EH (cell line): ENCODE measurements at places on chromosomes 7 and 10.

DNA sequence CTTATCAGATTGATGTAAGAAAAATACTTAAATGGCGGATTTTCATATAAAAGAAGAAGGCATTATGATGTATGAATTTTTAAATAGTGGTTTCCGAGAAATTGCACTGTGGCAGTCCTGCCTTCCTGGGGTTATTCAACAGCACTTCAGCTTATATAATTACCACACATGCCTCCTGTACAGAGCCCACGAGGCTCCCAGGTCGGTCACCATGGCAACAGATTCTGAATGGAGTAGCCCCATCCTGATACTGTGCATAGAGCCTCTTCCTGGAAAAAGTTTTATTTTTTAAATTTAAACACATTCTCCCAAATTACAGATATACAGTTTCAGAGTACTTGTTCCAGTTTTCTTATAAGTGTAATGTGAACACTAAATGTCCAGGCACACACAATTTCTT, 15.9 kb upstream of the ASB4 start:
- no peak for DNase-seq

DNA sequence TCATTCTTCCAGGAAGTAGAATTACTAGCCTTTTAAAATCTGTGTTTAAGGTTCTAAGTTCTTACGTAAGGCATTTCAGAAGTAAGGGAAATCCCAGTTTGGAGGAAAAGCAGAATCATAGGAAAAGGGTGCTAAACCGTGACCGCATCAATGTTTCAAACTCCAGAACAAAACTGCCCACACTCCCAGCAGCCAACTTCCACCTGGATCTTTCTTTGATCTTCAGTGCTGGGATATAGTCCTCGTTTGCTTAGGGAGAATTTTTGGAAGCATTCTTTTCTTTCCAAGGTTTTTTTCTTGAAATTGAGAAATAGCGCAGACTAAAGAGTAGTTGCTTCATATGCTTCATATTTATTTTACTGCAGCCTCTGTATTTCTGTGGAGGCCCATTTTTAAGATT, 8.9 kb downstream of the PROSER2 start:
- DNase-seq: peak; percentile 4

- DNase-seq: no peak
These were observed 145.6 kb downstream of the RELN start for GRCh38 chr7:103843689-103844480.

- no peak for DNase-seq
These were observed 55.3 kb downstream of the COBL start for GRCh38 chr7:51261117-51261835.

DNA sequence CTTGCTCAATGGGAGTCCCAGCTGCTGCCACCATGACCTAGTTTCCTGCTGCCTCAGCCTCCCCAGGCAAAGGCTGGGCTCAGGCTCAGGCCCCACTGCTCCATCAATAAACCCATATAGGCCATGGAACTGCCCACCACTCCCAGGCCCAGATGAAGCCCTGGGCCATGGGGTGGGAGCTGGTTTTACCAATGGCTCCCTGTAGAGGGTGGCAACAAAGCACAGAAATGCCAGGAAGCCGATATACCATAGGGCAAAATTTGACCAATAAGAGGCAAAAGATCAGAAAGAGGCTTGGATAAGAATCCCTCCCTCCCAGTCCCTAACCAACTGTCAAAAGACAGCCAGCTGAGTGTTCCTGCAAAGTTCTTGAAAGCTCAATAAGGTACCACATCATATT, 101.8 kb upstream of the DOCK1 start:
- peak; percentile 4 for DNase-seq

- DNase-seq: no peak
These were observed 51.4 kb downstream of the CHRM2 start for GRCh38 chr7:136919820-136920219.

- DNase-seq: peak; percentile 96
These were observed 164.2 kb upstream of the ITGB1 start for GRCh38 chr10:33122014-33122809.

GRCh38 chr7:7099584-7100014, 82.7 kb upstream of the C1GALT1 start:
- DNase-seq: peak; percentile 97

DNA sequence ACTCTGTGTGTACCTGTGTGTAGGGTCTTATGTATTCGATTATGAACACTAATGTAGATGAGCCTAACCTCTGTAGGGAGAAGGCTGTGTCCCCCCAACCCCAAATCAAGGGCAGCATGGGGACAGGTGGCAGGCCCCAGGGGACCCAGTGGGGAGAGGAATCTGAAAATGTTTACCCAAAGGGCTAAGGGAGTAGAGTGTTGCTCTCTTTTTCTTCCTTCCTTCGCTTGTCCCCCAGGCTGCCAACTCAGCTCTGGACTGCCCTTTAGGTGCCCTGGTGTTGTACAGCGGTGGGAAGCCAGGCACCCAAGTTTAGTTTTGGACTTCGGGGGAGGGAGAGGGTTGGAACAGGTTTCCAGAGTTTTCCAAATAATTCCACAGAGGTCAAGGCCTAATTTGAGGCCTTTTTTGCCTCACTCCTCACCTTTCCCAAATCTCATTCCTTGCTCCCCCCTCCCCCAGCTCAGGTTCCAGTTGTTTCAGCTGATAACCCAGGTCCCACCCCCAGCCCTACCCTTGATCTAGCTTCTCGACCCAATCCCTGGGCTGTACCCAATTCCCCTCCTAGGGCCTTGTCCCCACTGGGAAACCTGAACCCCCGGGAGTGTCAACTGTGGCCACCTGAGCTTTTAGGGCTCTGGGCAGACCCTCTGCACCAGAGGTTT, 9.1 kb upstream of the PAX2 start:
- DNase-seq: no peak

DNA sequence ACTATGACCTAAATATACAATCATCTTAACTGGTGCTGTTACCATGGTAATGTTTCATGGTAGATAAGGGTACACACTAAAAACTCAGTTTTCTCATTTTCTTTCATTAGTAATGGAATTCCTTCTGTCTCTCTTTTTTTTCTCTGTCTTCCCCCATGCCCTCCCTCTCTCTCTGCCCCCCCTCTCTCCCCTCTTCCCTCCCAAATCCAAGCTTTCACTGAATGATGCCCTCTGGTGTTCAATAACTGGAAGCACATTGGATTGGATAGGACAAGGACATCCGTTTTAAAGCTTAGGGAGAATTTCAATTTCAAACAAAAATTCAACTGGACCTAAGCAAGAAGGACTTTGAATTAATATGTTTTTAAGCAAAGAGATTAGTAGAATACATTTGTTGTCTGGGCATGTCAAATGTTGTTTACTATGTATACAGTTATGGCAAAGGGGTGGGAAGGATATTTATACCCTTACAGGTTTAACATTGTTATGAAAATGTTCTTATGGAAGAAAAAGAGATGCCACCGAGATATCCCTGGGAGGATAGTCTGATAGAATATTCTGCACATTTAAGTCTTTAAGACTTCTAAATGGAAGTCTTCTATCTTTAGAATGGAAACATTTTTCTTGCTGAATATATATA, 6.1 kb downstream of the CHRM2 start:
- DNase-seq: peak; percentile 32

DNA sequence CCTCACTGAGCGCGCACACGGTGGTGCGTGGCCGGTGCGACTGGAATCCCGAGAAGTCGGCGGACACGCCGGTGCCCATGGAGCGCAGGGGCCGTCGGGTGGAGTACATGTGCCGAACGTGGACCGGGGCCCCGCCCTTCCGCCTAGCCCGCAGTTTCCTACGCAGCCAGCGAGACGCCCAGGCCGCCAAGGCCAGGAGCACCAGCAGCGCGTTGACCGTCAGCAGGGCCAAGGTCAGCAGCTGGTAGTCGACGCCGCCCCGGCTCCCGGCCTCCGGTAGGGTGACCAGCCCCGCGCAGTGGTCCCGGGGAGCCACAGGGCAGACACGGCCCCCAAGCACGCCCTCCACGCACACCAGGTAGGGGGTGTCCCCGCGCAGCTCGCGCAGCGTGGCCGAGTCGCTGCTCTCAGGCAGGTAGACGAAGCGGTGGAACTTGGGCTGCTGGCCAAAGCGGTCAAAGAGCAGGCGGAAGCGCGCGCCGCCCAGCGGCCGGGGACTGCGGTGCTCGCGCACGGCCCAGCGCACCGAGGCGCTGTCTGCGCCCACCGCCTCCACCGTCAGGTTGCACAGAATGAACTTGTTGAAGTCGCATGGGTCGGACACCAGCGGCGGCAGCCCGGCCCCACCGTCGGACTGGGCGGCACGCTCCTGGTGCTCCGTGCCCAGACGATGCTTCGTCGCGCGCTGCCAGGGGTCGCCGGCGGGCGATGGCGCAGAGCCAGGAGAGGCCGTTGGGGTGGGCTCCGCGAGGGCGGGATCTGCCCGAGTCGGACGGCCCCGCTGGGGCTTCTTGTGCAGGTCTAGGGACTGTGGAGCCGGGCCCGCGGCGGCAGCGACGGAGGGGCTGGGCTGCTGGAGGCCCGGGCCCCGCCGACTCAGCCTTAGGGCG, 2.2 kb downstream of the TRIL start:
- DNase-seq: peak; percentile 15

- DNase-seq: no peak
These were observed 2.9 kb upstream of the SGCE start for GRCh38 chr7:94658826-94659225.

DNA sequence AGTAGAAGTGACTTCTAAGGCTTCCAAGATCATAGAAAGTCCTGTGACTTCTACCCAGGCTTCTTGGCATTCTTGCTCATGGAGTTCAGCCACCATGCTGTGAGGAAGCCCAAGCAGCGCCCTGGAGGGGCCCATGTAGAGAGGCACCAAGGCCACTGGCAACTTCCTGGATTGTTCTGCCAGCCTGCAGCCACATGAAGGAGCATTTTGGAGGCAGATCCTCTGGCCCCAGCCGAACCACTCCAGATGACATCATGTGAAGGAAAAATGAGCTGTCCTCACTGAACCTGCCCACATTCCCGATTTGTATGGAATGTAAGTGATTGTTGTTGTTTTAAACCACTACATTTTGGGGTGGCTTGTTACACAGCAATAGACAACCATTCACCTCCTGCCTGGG, 51.5 kb upstream of the MNX1 start:
- no peak for DNase-seq

GRCh38 chr7:155363852-155364600, 66.3 kb downstream of the INSIG1 start:
- DNase-seq: no peak

GRCh38 chr10:34547291-34547690, 267.8 kb downstream of the PARD3 start:
- DNase-seq: peak; percentile 57

- no peak for DNase-seq
These were observed 38.6 kb downstream of the ZNRF2 start for GRCh38 chr7:30323006-30323355.

- DNase-seq: no peak
These were observed 24.0 kb upstream of the A1CF start for GRCh38 chr10:50909334-50910014.

GRCh38 chr10:14435976-14436632, 105.4 kb upstream of the FRMD4A start:
- no peak for DNase-seq

DNA sequence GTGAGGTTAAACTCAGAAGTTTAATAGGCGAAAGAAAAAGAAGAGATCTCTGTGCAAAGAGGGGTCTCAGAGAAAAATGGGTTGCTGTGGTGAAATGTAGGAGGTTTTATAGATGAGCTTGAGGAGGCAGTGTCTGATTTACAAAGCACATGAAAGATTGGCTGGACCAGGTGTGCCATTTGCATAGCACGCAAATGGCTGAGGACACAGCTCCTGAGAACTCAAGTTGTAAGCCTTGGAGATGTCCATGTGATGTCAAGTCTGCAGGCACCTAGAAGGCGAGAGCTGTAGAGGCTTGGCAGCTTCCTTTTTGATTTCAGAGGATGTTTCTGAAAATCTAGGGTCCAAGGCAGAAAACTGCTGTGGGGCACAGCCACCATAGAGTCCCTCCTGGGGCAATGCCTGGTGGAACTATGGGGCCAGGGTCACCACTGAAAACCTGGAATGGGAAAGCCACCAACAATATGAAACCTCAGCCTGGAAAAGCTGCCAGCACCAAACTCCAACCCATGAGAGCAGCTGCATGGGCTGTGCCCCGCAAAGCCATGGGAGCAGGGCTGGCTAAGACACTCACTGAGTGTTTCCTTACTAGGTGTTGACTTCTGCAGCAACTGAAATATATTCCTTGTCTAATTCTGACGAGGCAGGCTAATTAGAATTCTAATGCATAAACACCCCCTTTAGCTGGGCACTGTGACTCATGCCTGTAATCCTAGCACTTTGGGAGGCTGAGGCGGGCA, 96.9 kb upstream of the TNS3 start:
- no peak for DNase-seq

DNA sequence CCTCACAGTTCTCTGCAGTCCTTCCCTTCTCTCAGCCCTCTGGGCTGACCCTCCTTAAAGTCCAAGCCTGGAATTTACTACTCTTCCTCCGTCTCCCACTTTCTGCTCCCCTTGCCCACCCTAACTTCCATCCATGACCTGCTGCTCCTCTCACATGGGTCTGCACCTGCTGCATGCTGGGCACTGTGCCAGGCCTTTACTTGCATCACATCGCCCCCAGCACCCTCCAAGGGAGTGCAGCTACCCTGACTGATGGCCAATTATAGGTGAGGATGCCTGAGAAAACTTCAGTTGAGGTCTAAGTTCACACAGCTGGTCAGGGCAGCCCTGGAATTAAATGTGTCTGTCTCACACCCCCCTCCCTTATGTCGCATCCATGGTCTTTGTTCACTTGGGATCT, 53.6 kb upstream of the ZPBP start:
- DNase-seq: no peak

DNA sequence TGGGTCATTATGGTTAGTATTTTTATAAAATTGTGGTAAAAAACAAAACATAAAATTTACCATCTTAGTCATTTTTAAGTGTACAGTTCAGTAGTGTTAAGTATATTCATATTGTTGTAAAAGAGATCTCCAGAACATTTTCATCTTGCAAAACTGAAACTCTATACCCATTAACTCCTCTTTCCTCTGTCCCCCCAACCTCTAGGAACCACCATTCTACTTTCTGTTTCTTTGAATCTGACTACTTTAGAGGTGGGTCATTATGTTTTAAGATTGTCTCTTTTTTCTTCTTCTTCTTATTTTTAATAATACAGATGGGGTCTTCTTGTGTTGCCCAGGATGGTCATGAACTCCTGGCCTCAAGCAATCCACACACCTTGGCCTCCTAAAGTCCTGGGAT, 84.1 kb downstream of the DOCK4 start:
- no peak for DNase-seq

DNA sequence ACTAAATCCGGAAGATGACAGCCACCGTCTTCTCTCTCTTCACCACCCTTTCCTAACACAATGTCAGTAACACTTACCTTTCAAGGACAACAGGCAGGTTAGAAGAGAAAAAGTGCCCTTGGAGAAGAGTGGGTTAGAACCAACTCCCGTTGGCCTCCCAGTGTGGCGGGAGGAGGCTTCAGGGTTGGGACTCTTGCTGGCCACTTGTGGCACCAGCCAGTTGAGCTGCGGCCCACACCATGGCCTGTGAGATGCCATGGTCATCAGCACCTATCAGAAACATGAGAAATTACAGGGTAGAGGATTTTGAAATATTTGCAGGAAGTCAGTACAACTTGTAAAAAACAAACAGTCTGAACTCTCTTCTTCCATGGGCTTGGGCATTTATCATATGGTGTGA, 93.8 kb downstream of the MKI67 start:
- no peak for DNase-seq
